ENCODE measurements at places on chromosomes 5 and 9.
A peak's percentile ranks its signal among the peaks of the same experiment; 100 is the strongest.

DNA sequence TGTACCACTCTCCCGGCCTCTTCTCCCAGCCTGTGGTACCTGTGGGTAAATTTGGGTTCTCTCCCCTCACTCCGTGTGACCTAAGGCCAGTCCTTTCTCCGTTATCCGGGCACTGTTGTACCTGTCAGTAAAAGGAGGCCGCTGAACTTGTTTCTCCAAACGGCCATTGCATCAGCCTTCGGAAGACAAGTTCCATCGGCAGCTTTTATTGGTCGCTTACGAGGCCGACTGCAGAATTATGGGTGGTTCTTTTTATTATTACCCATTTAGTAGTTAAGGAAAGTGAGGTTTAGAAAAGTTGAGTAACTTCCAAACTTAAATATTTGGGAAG, 558 bp downstream of the GRPEL2 start:
- no peaks in the 10 kb centered on the region for H3K27me3 ChIP-seq
- H3K27ac ChIP-seq, result no peak overlapping the region
- DNase-seq, result no peak
- H3K4me1 ChIP-seq, result no peaks in the 10 kb centered on the region
- peaks cover 23% of the 10 kb centered on the region for H3K36me3 ChIP-seq

GRCh38 chr5:179618923-179619554, 4.4 kb downstream of the HNRNPH1 start:
- no peaks in the 10 kb centered on the region for H3K27me3 ChIP-seq
- H3K36me3 ChIP-seq, result peaks cover 30% of the 10 kb centered on the region
- H3K4me1 ChIP-seq, result peaks cover 38% of the 10 kb centered on the region
- peak overlapping the region; percentile 64 for H3K4me3 ChIP-seq
- H3K27ac ChIP-seq, result no peak overlapping the region
- DNase-seq, result no peak

GRCh38 chr9:8456344-8456743, 656.8 kb upstream of the DMAC1 start:
- H3K27me3 ChIP-seq, result no peaks in the 10 kb centered on the region
- H3K4me3 ChIP-seq, result no peak overlapping the region
- no peaks in the 10 kb centered on the region for H3K4me1 ChIP-seq

DNA sequence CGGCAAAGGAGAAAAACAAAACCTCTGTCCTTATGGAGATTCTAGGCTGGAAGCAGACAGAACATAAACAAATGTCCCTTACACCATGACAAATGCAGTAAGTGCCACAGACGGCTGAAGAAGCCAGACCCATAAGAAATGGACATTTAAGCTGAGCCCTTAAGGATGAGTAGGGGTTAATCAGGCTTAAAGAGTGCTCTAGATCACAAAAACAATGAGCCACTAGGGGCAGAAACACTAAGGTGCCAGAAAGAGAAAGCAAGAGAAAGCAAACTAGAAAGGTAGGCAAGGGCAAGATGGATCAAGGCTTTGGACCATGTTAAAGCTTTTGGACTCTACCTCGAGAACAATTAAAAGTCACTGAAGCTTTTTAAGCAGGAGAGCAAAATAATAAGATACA, 326.9 kb upstream of the WWC1 start:
- H3K27ac ChIP-seq, result no peak overlapping the region
- DNase-seq, result no peak
- H3K4me3 ChIP-seq, result no peak overlapping the region
- no peaks in the 10 kb centered on the region for H3K36me3 ChIP-seq

DNA sequence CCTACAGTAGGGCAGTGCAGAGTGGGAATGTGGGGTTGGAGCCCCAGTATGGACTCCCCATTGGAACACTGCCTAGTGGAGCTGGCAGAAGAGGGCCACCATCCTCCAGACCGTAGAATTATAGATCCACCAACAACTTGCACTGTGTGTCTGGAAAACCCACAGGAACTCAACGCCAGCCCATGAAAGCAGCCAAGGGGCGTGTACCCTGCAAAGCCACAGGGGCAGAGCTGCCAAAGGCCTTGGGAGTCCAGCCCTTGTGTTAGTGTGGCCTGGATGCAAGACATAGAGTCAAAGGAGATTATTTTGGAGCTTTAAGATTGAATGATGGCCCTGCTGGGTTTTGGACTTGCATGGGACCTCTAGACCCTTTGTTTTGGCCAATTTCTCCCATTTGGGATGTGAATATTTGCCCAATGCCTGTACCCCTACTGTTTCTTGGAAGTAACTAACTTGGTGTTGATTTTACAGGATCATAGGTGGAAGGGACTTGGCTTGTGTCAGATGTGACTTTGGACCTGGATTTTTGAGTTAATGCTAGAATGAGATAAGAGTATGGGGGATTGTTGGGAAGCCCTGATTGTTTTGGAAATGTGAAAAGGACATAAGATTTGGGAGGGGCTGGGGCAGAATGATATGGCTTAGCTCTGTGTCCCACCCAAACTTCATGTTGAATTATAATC, 266.8 kb downstream of the SEMA5A start:
- no peaks in the 10 kb centered on the region for H3K36me3 ChIP-seq
- H3K27me3 ChIP-seq, result no peaks in the 10 kb centered on the region
- no peak overlapping the region for H3K4me3 ChIP-seq

- no peak overlapping the region for H3K27ac ChIP-seq
- H3K27me3 ChIP-seq, result no peaks in the 10 kb centered on the region
- H3K36me3 ChIP-seq, result no peaks in the 10 kb centered on the region
- H3K4me3 ChIP-seq, result no peak overlapping the region
- no peak for DNase-seq
Measured at GRCh38 chr5:6243706-6244338, 134.5 kb downstream of the MED10 start.

GRCh38 chr9:134158753-134159392, 5.5 kb downstream of the RNU6ATAC start:
- no peak overlapping the region for H3K27ac ChIP-seq
- H3K4me1 ChIP-seq, result peaks cover 6% of the 10 kb centered on the region
- H3K36me3 ChIP-seq, result peaks cover 2% of the 10 kb centered on the region
- DNase-seq, result no peak
- H3K27me3 ChIP-seq, result no peaks in the 10 kb centered on the region

DNA sequence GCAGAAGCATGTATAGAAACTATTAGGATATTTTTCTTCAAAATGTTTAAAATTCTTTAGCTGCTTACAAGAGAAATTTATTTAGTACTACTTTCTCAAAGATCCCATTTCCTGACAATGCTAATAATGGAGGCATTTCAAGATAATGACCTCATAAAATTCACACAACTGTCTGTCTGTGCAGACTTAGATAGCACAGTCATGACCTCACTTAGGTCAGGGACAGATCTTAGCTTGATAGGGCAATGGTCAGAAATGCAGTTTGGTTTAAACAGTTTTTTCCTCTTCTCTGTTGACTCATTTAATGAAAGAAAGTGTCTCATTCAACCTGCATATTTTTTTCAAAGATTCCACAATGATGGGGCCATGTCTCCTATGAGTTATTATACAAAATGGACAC, 128.4 kb downstream of the GRIA1 start:
- no peaks in the 10 kb centered on the region for H3K36me3 ChIP-seq
- no peak overlapping the region for H3K4me3 ChIP-seq
- H3K27ac ChIP-seq, result no peak overlapping the region
- H3K4me1 ChIP-seq, result no peaks in the 10 kb centered on the region
- DNase-seq, result no peak

DNA sequence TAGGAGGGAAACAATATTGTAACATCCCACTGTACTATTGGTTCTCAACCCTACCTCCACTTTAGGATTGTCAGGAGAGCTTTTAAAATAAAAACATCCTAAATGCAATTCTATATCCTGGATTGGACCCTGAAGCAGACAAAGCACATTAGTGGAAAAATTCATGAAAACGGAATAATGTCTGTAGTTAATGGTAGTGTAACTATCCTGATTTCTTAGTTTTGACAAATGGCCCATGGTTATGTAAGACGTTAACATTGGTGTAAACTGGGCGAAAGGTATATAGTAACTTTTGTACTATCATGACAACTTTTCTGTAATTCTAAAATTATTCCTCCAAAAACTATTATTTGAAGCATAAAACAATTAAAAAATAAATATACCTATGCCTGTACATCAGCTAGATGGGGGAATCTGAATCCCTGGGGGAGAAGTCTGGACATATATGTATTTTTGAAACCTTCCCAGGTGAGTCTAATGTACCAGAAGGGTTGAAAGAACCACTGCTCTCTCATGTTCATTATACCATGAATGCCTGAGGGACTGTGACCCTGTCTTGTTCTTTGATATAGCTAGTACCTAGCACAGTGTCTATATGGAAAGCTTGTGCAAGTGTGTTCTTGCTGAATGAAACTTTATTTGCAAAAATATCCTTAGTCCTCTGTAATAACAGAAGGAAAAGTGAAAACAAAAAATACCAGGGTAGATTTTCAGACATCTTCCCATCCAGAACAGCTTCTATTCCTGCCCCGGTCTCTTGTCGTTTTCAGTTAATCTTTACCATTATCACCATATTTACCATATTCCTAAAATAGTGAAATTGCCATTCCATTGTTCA, 3.4 kb upstream of the TRMO start:
- no peak for DNase-seq
- no peaks in the 10 kb centered on the region for H3K36me3 ChIP-seq

GRCh38 chr5:135310328-135310989, 88.6 kb downstream of the MACROH2A1 start:
- no peak overlapping the region for H3K27ac ChIP-seq
- H3K4me3 ChIP-seq, result no peak overlapping the region
- H3K27me3 ChIP-seq, result no peaks in the 10 kb centered on the region
- no peaks in the 10 kb centered on the region for H3K4me1 ChIP-seq
- no peaks in the 10 kb centered on the region for H3K36me3 ChIP-seq

- no peak for DNase-seq
- no peak overlapping the region for H3K27ac ChIP-seq
- H3K4me3 ChIP-seq, result no peak overlapping the region
Measured at GRCh38 chr9:68698943-68699509, 6.0 kb upstream of the PIP5K1B start.

DNA sequence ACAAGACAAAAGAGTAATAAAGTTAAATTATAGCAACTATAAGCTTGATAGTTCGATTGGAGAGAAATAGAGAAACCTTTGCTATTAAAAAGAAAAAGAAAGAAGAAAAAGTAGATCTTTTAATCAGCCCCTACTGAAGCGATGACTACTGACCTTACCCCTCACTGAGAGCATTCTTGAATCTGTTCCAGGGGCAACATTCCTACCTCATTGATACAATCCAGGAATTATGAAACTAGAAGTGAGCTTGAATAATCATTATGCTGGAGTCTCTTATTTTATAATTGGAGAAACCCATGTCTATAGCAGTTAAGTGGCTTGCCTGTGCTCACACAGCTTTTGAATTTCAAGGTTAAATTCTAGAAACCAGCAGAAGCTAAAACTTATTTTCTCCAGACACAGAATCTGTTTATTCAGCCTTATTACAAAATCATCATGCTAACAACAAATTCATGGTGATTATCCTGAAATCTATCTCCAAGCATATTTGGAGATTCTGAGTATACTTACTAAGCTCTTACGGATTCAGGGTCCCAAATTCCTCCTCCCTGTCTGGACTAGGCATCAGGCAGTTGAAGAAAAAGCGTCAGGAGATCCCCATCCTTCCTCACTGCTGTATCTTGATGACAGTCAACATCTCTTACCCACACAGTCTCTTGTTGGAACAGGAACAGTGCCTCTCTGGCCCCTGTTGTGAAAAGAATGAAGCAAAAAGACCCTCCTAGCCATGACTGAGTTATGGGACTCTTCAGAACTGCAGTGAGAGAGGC, 547.6 kb upstream of the WWC1 start:
- peak overlapping the region; percentile 19 for H3K27ac ChIP-seq
- no peak overlapping the region for H3K4me3 ChIP-seq
- H3K36me3 ChIP-seq, result no peaks in the 10 kb centered on the region
- no peaks in the 10 kb centered on the region for H3K4me1 ChIP-seq
- no peaks in the 10 kb centered on the region for H3K27me3 ChIP-seq

GRCh38 chr9:111063332-111063731, 25.1 kb upstream of the LPAR1 start:
- no peaks in the 10 kb centered on the region for H3K27me3 ChIP-seq
- no peaks in the 10 kb centered on the region for H3K4me1 ChIP-seq
- no peak overlapping the region for H3K4me3 ChIP-seq
- no peak overlapping the region for H3K27ac ChIP-seq

DNA sequence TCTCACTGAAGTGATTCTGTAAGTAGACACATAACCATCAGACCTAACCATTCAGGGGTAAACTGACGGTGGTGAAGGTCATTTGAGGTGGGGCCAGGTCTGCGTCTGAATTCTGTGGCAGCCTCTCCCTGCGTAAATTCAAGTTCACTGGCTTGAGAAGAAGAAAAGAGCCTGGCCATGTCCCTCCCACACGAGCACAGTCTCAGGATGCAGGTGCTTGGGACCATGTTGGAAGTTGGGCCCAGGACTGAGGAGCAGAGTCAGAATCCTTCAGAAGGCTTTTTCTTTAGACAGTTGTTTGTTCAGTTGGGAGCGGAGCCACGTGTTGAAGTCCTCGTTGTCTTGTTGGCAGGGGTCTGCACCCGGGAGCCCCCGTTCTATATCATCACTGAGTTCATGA, 24.1 kb downstream of the QRFP start:
- no peaks in the 10 kb centered on the region for H3K27me3 ChIP-seq
- H3K27ac ChIP-seq, result peak overlapping the region; percentile 35
- DNase-seq, result no peak
- H3K4me3 ChIP-seq, result no peak overlapping the region
- H3K36me3 ChIP-seq, result peaks cover 11% of the 10 kb centered on the region
- H3K4me1 ChIP-seq, result peaks cover 11% of the 10 kb centered on the region

GRCh38 chr5:71834601-71835000, 115.5 kb downstream of the CARTPT start:
- no peaks in the 10 kb centered on the region for H3K36me3 ChIP-seq
- no peak overlapping the region for H3K27ac ChIP-seq
- no peak overlapping the region for H3K4me3 ChIP-seq
- H3K4me1 ChIP-seq, result no peaks in the 10 kb centered on the region

GRCh38 chr9:78939311-78940065, 632.3 kb upstream of the TLE4 start:
- H3K27ac ChIP-seq, result no peak overlapping the region
- H3K4me3 ChIP-seq, result no peak overlapping the region
- H3K4me1 ChIP-seq, result no peaks in the 10 kb centered on the region

DNA sequence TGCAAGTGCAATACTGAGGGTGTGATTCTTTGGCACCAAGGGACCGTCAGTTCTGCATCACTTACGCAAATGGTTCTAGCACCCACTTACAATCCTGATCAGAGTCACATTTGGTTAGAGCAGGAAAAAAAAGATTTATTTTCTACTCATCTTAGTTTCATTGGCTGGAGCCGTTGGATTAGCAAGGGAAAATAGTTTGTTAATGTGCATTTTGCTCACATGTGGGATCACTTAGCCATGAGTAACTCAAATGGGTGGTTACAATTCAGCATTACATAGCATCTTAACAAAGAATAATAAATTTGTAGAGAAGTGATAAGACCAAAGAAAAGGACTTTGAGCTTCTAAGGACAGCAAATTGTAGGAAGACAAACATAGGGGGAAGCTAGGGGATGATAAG, 216.9 kb downstream of the AUH start:
- H3K4me1 ChIP-seq, result no peaks in the 10 kb centered on the region
- H3K4me3 ChIP-seq, result no peak overlapping the region
- H3K36me3 ChIP-seq, result no peaks in the 10 kb centered on the region
- no peak overlapping the region for H3K27ac ChIP-seq
- H3K27me3 ChIP-seq, result no peaks in the 10 kb centered on the region

- no peaks in the 10 kb centered on the region for H3K4me1 ChIP-seq
- H3K27me3 ChIP-seq, result no peaks in the 10 kb centered on the region
- H3K36me3 ChIP-seq, result no peaks in the 10 kb centered on the region
- H3K4me3 ChIP-seq, result no peak overlapping the region
- DNase-seq, result no peak
Measured at GRCh38 chr5:126452477-126452876, 29.3 kb downstream of the GRAMD2B start.

Measured in pancreas (tissue), 10 donors.